ENCODE measurements at places on chromosomes 5 and 9. TPM values are rescaled to one million over a fixed set of nuclear protein-coding genes. Genes with fewer than 3 reads are reported as not detected.

DNA sequence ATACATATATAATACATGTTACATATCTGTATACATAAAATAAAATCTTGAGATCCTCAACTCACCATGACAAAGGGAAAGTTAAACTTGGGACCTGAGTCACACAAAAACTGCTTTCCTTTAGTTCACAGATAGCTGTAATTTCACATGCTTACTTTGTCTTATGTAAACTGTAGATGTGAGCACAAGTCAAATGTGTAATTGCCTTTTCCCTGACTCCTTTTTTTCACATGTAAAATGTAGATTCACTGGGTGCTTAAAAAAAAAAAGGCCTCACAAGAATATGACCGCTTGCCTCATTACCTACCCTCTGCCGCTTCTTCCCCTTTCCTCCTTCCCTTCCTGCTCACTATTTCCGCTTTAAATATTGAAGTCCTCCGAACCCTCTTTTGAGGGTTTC, 21.9 kb upstream of the FAM169A start:
- no peak overlapping the region for H3K4me3 ChIP-seq
- H3K36me3 ChIP-seq: peaks cover 3% of the 10 kb centered on the region
- no peaks in the 10 kb centered on the region for H3K27me3 ChIP-seq
- no peak for DNase-seq

DNA sequence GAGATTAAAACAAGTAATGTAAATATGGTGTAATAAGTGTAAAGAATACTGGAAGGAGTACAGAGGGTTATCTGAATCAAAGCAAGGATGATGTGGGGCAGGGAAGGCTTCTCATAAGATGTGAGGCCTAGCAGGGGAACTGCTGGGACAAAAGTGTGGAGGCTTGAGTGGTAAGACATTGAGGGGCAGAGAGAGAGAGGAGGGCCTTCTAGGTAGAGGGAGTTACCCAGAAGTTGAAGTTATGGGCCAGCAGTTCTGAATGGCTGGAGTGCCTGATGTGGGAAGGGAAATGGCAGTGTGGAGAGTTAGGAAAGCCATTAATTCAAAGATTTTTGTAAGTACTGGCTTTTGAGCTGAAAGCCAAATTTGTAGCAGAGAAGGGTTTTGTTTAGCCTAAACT, 36.8 kb downstream of the CPEB4 start:
- no peaks in the 10 kb centered on the region for H3K36me3 ChIP-seq
- peaks cover 25% of the 10 kb centered on the region for H3K4me1 ChIP-seq
- no peak overlapping the region for H3K4me3 ChIP-seq

GRCh38 chr9:96420468-96421219, 2.5 kb upstream of the ZNF367 start:
- H3K36me3 ChIP-seq: peaks cover 6% of the 10 kb centered on the region
- no peaks in the 10 kb centered on the region for H3K27me3 ChIP-seq
- DNase-seq: no peak

DNA sequence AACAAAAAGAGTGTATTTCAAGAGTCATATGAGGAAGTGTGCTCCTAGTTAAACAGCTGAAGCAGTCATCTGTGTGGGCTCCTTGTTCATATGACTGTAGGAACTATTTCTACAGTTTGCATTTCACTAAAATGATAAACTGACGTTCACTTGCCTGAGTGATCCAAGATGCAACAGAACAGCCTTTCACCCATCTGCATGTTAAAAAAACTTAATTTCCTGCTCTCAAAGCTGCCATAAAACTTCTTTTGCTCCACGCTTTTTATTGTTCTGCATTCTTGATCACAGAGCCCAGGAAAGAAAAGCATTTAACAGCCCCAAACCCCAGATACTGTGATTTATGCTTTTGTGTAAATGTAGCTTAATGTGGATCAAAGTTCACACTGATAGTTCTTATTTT, 43.9 kb downstream of the ZNF608 start:
- no peak for DNase-seq
- H3K27me3 ChIP-seq: no peaks in the 10 kb centered on the region
- peak overlapping the region; percentile 61 for H3K27ac ChIP-seq
- peaks cover 98% of the 10 kb centered on the region for H3K4me1 ChIP-seq

DNA sequence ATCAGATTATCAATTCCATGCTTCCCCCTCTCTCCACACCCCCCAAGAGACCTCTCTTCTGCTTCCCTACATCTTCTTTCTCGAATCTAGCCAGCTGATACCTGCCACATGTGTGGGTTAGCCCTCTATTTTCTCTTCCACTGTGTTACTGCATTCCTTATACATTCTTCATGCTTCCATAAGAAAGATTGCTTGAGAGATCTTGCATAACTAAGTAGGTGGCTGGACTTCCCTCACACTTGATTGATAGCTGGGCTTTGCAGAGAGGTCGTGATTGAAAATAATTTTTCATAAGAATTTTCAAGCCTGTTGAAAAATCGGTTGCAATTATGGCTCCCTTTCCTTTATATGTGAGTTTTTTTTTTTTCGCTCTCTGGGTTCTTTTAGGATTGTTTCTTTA, 33.0 kb upstream of the PANK3 start:
- no peak overlapping the region for H3K27ac ChIP-seq
- no peaks in the 10 kb centered on the region for H3K36me3 ChIP-seq
- H3K4me3 ChIP-seq: no peak overlapping the region
- peaks cover 4% of the 10 kb centered on the region for H3K27me3 ChIP-seq
- H3K4me1 ChIP-seq: no peaks in the 10 kb centered on the region
- DNase-seq: no peak

GRCh38 chr5:87116825-87117512, 150.7 kb upstream of the RASA1 start:
- peaks cover 3% of the 10 kb centered on the region for H3K4me1 ChIP-seq
- H3K4me3 ChIP-seq: no peak overlapping the region
- no peak for DNase-seq
- H3K27me3 ChIP-seq: no peaks in the 10 kb centered on the region

DNA sequence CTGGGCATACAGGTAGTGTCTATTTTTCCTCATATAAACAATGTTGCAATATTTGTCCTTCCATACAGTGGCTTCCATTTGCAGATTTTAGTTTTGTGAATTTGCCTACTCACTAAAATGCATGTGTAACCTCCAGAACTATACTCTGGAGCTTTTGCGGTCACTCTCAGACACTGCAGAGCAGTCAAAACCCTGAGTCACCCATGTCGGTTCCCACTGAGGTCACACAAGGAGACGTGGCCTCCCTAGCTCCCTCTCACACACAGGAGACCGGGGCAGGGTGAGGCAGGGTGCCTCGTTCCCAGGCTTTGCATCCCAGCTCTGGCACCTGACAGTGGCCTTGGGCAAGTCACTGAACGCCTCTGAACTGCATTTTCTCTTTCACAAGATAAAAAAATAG, 55.5 kb upstream of the ZNF354A start:
- peaks cover 16% of the 10 kb centered on the region for H3K36me3 ChIP-seq
- DNase-seq: no peak
- H3K27ac ChIP-seq: no peak overlapping the region
- no peak overlapping the region for H3K4me3 ChIP-seq
- no peaks in the 10 kb centered on the region for H3K27me3 ChIP-seq

- peak overlapping the region; percentile 68 for H3K4me3 ChIP-seq
- H3K4me1 ChIP-seq: peaks cover 47% of the 10 kb centered on the region
- H3K27ac ChIP-seq: no peak overlapping the region
Observed at GRCh38 chr9:93059715-93060578, 1.4 kb downstream of the SUSD3 start.

Gene CDC26
- 39.8 TPM for total RNA-seq

- no peak for DNase-seq
- H3K27ac ChIP-seq: no peak overlapping the region
- no peak overlapping the region for H3K4me3 ChIP-seq
- peaks cover 54% of the 10 kb centered on the region for H3K36me3 ChIP-seq
- H3K4me1 ChIP-seq: no peaks in the 10 kb centered on the region
Observed at GRCh38 chr9:21524099-21524830, 42.2 kb upstream of the IFNE start.

GRCh38 chr5:97142521-97143254, at the start of gene LIX1:
TSS of gene LIX1 (minus strand) at chr5:97142611. CDS start at chr5:97142576, 35 bp downstream.
- H3K36me3 ChIP-seq: no peaks in the 10 kb centered on the region
- H3K4me3 ChIP-seq: no peak within 1 kb of the TSS
- peak within 1 kb of the TSS; percentile 43 for H3K27ac ChIP-seq
- H3K4me1 ChIP-seq: peaks cover 28% of the 10 kb centered on the region

DNA sequence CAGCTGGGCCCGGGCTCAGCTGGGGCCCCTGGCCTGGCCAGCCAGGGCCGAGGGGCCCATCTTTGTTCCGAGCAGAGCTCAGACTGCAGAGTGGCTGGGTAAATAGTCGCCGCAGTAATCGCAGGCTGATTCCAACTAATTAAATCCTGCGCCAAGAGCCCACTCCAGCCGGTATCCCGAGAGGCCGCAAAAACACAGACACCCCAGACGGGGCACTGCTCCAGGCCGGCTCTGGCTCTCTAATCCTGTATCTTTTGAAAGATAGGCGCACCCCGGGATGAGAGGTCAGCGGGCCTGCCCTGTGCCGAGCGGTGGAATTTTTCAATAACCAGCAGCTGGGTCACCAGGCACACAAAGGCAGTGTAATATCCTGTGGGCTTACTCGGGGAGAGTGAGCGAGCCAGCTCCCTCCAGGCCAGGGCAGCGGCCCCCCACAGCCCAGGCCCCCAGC, 57.7 kb downstream of the LMX1B start:
- no peak overlapping the region for H3K4me3 ChIP-seq
- no peak for DNase-seq
- H3K27ac ChIP-seq: no peak overlapping the region
- H3K36me3 ChIP-seq: no peaks in the 10 kb centered on the region
- peaks cover 51% of the 10 kb centered on the region for H3K27me3 ChIP-seq

Gene RHOBTB3
- 9.9 TPM for total RNA-seq

Gene GPR107
- total RNA-seq: 33.2 TPM

DNA sequence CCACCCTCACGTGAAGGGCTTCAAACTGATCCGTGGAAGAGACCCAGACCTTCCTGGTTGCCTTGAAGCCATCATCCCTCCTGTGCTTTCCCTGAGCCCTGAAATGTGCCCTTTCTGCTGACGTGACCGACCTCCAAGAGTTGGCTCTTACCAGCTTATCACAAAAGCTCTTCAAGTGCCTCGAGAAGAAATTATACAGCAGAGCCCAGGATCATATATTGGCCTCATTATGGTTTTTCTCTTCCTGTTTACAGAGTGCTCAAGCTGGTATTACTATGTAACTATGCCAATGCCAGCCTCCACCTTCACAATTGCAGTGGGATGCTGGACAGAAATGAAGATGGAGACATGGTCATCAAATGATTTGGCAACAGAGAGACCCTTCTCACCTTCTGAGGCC, 66.0 kb downstream of the AOPEP start:
- H3K4me1 ChIP-seq: no peaks in the 10 kb centered on the region
- DNase-seq: no peak
- H3K27me3 ChIP-seq: no peaks in the 10 kb centered on the region

DNA sequence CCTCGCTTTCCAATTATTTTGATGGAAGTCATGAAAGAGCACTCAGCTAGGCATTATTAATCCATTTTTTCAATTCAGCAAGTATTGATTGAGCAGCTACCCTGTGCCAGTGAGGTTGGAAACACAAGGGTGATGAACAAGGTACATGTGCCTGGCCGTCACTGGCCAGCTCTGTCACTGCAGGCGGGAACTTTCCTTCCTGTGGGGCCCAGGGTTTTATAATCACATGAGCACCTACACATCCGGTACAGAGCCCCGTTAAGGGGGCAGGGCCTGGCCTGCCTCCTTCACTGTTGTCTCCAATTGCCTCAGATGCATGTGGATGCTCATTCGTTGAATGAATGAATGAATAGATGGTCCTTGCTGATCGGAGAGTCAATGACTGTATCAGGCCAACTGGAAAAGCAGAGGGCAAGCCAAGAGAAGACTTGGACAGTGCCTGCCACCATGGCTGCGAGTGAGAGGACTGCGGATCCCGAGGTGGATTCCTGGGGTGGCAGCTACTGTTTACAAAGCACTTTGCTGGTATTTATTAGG, 55.9 kb upstream of the KCNMB1 start:
- no peak for DNase-seq
- peaks cover 8% of the 10 kb centered on the region for H3K36me3 ChIP-seq
- H3K27ac ChIP-seq: no peak overlapping the region

Gene PCSK1
- 4.5 TPM for total RNA-seq

DNA sequence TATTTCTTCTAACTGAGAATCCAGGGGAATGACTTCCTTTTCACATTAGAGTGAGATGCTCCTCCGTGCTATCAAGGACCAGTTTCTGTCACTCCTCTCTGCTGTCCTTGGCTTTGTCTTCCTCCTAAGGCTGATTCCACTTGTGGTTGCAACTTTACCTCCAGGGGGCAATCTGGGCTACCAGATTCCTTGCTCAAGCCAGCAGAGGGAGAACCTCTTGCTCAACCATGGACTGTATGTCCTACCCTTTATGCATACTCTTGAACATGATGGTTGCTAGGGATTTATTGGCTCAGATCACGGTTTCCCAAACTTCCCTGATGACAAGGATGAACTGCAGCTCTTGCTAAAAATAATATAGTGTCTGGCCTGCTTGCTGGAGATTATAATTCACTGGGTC, 24.0 kb downstream of the NNT start:
- DNase-seq: peak; percentile 61
- no peak overlapping the region for H3K4me3 ChIP-seq
- peaks cover 6% of the 10 kb centered on the region for H3K36me3 ChIP-seq

DNA sequence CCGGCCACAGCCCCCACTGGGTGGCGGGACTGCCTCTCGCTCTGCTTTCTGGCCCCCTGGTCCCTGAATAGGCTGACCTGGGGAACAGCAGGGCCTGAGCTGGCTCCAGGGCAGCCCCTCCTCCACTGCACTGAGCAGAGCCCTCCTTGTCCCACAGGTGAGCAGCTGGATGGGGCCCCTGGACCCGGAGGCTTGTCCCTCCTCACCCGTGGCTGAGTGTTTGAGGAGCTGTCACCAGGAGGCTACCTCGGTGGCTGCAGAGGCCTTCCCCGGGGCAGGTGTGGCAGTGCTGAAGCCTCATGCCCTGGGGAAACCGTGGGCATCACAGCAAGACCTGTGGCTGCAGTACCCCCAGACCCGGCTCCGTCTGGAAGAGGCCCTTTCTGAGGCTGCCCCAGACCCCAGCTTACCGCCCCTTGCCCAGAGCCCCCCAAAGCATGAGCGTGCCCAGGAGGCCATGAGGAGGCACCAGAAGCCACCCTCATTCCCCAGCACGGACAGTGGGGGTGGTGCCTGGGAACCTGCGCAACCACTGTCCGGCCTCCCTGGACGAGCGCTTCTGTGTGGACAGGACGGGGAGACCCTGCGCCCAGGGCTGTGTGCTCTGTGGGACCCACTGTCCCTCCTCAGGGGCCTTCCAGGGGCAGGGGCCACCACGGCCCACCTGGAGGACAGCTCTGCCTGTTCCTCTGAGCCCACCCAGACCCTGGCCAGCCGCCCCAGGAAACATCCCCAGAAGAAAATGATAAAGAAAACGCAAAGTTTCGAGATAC, 28.5 kb upstream of the LRRC14B start:
- no peak overlapping the region for H3K4me3 ChIP-seq
- peaks cover 13% of the 10 kb centered on the region for H3K4me1 ChIP-seq
- DNase-seq: peak; percentile 5

- H3K27me3 ChIP-seq: no peaks in the 10 kb centered on the region
- DNase-seq: no peak
- H3K36me3 ChIP-seq: no peaks in the 10 kb centered on the region
- H3K4me3 ChIP-seq: no peak overlapping the region
- H3K4me1 ChIP-seq: peaks cover 40% of the 10 kb centered on the region
Observed at GRCh38 chr5:56161927-56162326, 71.2 kb downstream of the ANKRD55 start.
